ENCODE measurements at places on chromosomes 4 and X. TPM values are rescaled to one million over a fixed set of nuclear protein-coding genes. Genes with fewer than 3 reads are reported as not detected.

FRG2 gene
- total RNA-seq, result not detected

LRIT3 gene
- total RNA-seq, result 0.19 TPM

SYTL4 gene
- total RNA-seq, result 4.5 TPM

MAPK10 gene
- 56.9 TPM for total RNA-seq

TMEM255A gene
- total RNA-seq, result 0.70 TPM

MEPE gene
- total RNA-seq, result not detected

ZDHHC15 gene
- total RNA-seq, result 3.0 TPM

LPAR4 gene
- total RNA-seq, result 20.1 TPM

SPOCK3 gene
- total RNA-seq, result 0.56 TPM

HS3ST1 gene
- 0.37 TPM for total RNA-seq

SASH3 gene
- not detected for total RNA-seq

TKTL1 gene
- 0.91 TPM for total RNA-seq

CYLC1 gene
- not detected for total RNA-seq

HTT gene
- 77.7 TPM for total RNA-seq

IL1RAPL1 gene
- 2.7 TPM for total RNA-seq

SPATA18 gene
- total RNA-seq, result 3.0 TPM

RNF128 gene
- total RNA-seq, result not detected

PRRG3 gene
- 2.9 TPM for total RNA-seq

NUDT10 gene
- total RNA-seq, result 18.3 TPM

CISD2 gene
- 43.2 TPM for total RNA-seq

IL15 gene
- not detected for total RNA-seq

SH2D1A gene
- total RNA-seq, result 1.9 TPM

SMIM10L2A gene
- 3.5 TPM for total RNA-seq

CT45A1 gene
- total RNA-seq, result not detected

KLB gene
- total RNA-seq, result not detected

RGN gene
- 0.70 TPM for total RNA-seq

SLITRK2 gene
- 8.8 TPM for total RNA-seq

CLNK gene
- total RNA-seq, result not detected

UPF3B gene
- total RNA-seq, result 22.5 TPM

GATA1 gene
- not detected for total RNA-seq

MAGEB1 gene
- not detected for total RNA-seq

PGAM4 gene
- total RNA-seq, result not detected

NKX3-2 gene
- 4.0 TPM for total RNA-seq

SLC2A9 gene
- 0.26 TPM for total RNA-seq

STS gene
- 6.9 TPM for total RNA-seq

PRR32 gene
- total RNA-seq, result not detected

ARHGEF6 gene
- total RNA-seq, result 2.7 TPM

NWD2 gene
- 0.05 TPM for total RNA-seq

ERAS gene
- total RNA-seq, result 0.49 TPM

RBMXL3 gene
- not detected for total RNA-seq

ADH4 gene
- total RNA-seq, result not detected

KIAA1210 gene
- not detected for total RNA-seq

KLHL4 gene
- total RNA-seq, result 2.7 TPM

MTNR1A gene
- total RNA-seq, result 1.2 TPM
